Dorsolateral prefrontal cortex (tissue), 122 donors: ENCODE measurements at places on chromosomes 16 and 17.

DNA sequence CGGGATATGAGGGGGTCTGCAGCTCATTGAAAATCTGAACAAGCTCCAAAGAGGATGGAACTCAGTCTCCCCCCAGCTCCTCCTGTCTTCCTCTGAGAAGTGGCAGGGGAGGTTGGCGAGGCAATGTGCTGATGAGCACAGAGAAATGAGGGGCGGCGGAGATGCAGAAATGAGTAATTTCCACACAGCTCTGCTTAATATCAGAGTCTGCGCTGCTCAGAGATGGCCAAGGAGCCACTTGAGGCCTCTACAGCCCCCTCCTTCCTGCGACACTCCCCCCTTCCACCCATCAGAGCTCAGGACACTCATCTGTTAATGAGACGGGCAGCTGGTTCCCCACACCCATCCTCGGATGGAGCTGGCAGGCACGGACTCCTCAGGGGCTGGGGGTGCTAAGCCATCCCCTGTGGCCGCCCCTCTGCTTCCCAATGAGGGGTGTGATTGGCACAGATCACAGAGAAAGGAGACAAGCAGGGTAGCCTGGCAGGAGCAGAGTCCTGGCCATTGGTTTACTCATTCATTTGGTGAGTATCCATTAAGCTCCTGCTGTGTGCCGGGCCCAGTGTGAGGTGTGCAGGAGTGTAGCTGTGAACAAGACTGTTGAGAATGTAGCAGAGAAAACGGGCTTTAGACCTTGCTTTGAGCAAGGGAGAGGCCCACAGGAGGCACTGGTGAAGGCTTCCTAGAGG lies 12.7 kb upstream of the CRHR1 start:
- DNase-seq: no peak

DNA sequence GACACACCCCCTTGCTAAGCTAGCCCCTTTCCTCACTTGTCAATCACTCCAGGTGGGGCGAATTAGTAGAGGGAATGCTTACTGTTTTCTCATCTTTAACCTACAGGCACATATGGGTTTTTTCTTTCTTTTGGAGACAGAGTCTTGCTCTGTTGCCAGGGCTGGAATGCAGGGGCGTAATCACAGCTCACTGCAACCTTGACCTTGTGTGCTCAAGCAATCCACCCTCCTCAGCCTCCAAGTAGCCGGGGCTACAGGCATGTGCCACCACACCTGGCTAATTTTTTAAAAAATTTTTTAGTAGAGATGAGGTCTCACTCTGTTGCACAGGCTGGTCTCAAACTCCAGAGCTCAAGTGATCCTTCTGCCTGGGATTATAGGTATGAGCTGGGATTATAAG lies 38.7 kb upstream of the RHBDL3 start:
- DNase-seq: no peak

- no peak for DNase-seq
Measured at GRCh38 chr17:35735036-35735805, 3.8 kb downstream of the RASL10B start.

GRCh38 chr17:11668618-11669017 lies 70.3 kb downstream of the DNAH9 start:
- no peak for DNase-seq

- DNase-seq: no peak
Measured at GRCh38 chr17:78375401-78376151, 2.9 kb upstream of the PGS1 start.

DNA sequence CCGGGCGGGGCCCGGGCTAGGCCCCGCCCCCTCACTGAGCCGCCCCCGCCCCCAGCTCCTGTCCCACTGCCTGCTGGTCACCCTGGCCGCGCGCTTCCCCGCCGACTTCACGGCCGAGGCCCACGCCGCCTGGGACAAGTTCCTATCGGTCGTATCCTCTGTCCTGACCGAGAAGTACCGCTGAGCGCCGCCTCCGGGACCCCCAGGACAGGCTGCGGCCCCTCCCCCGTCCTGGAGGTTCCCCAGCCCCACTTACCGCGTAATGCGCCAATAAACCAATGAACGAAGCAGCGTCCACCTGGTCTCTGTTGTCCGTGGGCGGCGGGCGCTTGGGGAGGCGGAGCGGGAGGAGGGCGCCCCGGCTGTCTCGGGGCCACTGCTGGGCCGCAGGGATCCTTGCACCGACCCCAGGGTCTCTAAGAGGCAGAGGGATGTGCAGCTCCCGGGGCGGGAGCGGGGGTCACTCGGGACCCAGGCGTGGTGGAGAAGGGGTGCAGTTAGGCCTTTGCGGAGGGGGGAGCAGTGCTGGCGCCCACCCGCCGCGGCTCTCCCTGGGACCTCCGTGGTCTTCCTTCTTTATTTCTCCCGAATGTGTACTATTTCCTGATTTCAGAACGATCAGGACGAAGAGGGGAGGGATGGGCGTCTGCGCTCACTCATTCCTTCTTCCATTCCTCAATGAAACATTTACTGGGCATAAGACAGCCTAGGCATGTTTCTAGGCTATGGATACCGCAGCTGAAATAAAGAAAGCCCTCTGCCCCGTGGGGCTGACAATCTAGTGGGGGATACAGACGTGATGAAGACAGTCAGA lies 2.0 kb downstream of the HBZ start:
- DNase-seq: no peak

DNA sequence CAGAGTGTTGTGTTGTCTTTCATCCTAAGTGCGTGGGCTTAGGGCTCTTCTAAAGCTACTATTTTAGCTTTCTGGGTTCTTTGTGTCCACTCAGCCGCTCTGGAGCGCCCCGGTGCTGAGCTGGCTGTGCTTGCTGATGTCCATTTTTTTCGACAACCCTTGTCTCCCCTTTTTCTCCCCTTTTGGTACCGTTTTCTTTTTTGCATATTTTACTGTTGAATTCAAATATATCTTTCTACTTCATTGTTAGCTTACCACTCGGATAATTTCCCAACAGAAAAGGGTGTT lies 1.2 kb downstream of the SRRM2 start:
- no peak for DNase-seq

GRCh38 chr17:77459018-77459755 lies 318.4 kb downstream of the SEC14L1 start:
- DNase-seq: no peak

GRCh38 chr16:3214904-3215600 lies 19.9 kb downstream of the ZNF200 start:
- no peak for DNase-seq

GRCh38 chr16:69513180-69513966 lies 52.4 kb upstream of the NFAT5 start:
- DNase-seq: no peak

- no peak for DNase-seq
Measured at GRCh38 chr17:17462048-17462824, 14.6 kb upstream of the MED9 start.

- DNase-seq: no peak
Measured at GRCh38 chr16:73878611-73879010, 418.0 kb upstream of the PSMD7 start.

GRCh38 chr16:11915114-11915643 lies 577 bp downstream of the GSPT1 start:
- DNase-seq: peak; percentile 48

DNA sequence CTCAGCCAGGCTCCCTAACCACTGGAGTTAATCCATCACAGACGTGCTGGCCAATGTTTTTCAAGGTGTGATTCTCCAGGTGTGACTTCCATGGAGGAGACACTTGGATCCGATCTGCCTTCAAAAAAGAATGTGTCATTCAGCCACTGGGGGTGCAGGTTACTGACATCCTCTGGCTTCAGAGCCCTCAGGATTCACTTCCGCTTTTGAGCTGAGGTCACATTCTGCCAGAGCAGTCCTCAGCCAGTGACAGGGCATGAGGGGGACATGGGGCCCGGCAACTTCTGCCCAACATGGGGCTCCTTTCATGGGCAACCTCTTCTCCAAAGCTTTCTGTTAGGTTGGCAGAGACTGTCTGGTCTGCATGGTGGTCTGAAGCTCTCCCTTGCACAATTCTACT lies 81.4 kb downstream of the GRIN2A start:
- DNase-seq: no peak

DNA sequence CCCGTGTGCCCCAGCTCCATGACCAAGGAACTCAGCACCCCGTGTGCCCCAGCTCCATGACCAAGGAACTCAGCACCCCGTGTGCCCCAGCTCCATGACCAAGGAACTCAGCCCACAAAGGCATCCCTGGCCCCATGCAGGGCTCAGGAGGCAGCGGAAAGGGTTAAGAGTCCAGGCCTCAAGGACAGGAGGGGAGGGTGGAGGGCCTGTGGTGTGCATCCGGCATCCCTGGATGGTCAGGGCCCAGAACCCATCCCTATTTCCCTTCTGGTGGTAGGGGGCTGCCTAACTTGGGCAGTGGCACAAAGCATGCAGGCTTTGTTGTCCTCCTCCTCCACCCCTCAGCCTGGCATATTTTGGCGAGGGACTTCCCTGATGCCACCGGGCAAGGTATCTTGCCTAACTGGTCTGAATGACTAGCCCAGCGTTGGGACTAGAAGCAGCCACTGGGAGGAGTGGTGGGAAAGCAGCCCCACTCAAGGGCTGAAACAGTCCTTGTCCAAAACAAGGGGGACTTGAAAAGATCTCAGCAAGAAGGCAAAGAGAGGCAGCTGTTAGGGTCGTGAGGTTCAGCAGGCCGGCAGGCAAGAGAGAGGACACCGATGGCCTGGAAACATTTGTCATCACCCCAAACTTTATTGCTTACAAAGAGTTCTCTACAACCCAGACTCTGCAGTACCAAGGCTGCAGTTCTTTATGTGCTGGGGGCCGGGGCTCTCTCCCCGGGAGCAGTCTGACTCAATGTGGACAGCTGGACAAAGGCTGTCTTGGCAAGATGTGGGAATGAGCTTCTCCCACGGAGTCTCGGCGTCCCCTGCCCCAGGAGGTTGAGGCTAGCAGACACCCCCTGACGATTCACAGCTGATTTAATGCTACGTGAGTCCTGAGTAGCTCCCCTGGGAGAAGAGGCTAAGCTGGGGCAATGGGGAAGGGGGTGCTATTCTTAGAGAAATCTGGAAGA lies 902 bp upstream of the SPATA32 start:
- DNase-seq: no peak

DNA sequence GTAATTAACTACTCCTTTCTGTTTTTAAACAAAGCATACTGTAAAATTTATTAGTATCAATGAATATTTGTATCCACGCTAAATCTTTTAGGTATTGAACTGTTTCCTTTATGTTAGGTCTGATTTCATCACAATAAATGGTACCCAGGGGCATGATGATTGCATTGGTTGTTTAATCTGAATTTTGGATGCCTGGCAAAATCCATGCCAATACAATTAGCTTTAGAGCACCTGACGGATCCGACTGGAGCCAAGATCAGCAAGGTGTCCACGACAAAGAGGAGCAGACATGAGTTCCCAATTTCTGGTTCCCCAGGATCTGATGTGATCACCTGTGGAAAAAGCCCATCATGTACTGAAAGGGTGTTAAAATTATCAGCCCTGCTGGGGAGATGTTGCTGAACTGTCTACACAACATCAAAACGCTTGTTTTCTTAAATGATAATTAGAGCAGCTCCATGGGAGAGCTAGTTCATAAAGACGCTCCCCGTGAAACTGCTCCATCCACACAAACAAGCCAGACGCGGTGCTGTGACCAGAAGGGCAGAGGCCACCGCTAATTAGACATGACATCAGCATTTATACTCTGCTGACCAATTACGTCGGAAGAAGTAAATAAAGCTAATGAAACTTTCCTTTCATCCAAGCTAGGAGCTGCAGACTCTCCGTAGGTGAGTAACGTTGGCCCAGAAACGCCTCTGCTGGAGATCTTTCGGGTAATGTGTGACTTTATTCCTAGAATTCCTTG lies 151.7 kb downstream of the CPPED1 start:
- DNase-seq: no peak

DNA sequence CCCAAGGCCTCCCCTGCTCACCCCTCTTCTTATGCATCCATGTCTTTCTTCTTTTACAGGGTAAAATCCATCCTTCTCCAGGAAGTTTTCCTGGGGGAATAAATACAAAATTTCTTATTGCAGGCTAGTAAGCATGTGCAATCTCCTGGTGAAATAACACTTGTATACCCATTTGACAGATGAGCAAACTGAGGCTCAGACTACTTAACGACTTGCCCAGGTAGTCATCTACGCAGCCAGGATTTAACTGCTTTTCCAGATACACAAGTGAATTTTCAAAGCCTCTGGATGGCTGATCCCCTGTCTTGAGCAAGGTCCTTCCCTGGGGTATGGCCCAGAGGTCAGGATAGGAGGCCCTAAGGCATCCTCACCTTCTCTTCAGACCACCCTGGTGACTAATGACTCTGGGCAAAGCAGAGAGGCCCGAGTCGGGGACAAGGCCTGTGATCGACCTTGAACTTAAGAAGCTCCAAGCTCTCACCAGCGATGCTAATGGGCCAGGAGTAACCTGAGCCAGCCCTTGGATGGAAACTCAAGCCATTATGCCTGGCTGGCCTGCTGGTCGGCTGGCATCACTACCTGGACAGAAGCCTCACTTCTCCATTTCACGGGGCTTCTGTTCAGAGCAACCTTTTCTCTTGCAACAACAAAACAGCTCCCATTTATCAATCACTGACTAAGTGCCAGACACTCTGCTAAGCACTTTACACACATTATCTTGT lies 33.1 kb downstream of the ZNF423 start:
- no peak for DNase-seq

GRCh38 chr17:8436169-8436843 lies 622 bp downstream of the NDEL1 start:
- DNase-seq: peak; percentile 53

- DNase-seq: peak; percentile 65
Measured at GRCh38 chr16:88681709-88682451, 4.4 kb downstream of the SNAI3 start.

DNA sequence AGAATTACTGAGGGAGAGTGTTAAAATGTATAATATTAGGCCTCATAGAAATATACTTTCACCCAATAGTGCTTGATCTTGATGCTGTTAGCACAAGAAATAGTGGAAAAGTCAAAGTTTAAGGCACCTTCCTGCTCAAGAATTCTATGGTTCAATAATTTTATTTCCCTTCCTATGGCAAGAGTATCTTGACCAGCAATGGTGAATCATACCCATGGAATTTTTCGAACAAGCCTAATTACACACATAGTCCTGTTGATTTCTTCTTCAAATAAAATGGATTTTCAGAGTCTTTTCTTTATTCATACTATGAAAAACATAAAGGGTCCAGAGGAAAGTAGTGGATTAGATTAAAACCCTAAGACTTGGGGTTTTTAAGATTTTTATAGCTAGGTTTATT lies 810.6 kb downstream of the CDH11 start:
- no peak for DNase-seq

DNA sequence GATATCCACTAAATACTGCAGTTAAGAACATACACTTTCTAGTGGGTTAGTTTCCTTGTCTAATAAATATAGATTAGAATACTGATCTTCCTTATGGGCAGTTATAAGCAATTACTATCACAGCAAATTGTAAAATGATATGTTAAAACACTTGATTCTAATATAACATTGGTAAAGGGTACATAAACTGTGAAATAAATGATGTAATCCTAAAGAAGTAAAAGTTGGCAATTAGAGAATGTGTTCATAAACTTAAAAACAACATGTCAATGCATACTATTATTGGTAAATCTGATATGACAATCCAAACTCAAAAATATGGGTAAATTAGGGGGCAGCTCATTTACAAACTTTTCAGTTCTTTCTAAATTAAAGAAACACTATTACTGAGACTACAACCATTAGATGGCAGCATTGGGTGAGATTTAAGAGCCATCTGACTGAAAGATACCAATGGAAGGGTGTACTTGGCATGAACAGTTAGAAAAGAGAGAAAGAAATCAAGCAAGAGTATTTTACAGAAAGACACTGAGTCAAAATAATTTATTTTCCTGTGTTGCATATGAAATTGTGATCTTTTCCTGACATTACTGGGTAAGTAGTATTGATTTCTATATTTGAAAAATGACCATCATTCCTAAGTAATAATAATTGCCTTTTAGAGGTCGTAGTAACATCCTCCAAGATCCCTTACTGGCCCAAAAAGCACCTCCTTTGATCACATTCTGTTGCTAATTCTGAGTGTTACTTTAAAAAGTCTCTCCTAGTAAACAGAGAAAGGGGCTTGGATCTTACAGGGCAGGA lies 119.6 kb downstream of the SPAG9 start:
- peak; percentile 28 for DNase-seq
